ENCODE measurements at places on chromosomes 13 and 19. TPM values are rescaled to one million over a fixed set of nuclear protein-coding genes. Genes with fewer than 3 reads are reported as not detected.

The RFPL4AL1 gene
- total RNA-seq: not detected

The ZNF607 gene
- 3.7 TPM for total RNA-seq

The TMEM255B gene
- total RNA-seq: 7.7 TPM

The CACNG6 gene
- total RNA-seq: not detected

The AXL gene
- 401 TPM for total RNA-seq

The ONECUT3 gene
- total RNA-seq: not detected

The GNG7 gene
- total RNA-seq: 0.11 TPM

All from GM23248 (cell line).